T47D (cell line): ENCODE measurements at places on chromosomes 2 and 18.

DNA sequence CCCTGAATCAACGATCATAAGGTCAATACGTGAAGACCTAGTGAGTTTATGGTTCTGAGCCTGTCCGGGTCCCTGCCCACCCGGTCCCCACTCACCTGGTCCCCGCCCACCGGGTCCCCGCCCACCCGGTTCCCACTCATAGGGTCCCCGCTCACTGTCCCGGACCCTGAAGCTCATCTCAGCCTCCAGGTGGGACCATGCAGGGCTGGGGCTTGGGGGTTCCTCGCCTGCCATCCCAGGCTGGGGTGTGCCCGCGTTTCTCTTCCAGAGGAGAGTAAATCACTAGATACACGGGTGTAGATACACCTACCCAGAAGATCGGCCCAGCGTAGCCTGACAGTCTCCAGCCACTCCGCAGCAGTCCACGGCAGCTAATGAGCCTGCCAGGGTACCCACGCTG, 131.5 kb downstream of the MBP start:
- no peak for DNase-seq

DNA sequence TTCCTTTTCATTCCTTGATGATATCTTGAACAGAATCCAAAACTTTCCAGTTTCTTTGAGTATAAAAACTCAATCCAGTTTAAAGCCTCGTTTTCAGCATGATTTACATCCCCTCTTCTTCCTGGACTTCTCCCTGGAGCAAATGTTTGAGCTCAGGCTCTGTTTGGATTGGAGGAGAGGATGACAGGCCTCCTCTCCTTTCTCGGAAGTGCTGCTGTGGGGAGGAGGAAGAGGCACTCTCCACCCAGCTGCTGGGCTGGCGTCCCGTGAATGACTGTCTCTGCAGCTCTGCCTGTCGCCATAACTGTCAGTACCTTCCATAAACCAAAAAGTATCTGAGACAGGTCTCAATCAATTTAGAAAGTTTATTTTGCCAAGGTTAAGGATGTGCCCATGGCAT, 238.2 kb upstream of the AGAP1 start:
- no peak for DNase-seq

GRCh38 chr2:79824086-79824786, 311.4 kb downstream of the CTNNA2 start:
- no peak for DNase-seq

GRCh38 chr2:225399504-225399903, at the start of gene NYAP2:
TSS of gene NYAP2 (plus strand) at chr2:225399710. CDS start at chr2:225408881, 9,171 bp downstream.
- DNase-seq: no peak

- DNase-seq: no peak
These were observed 902.9 kb downstream of the TMEM182 start for GRCh38 chr2:103664690-103665089.

- DNase-seq: no peak
These were observed 533.7 kb upstream of the SALL3 start for GRCh38 chr18:78445880-78446279.

DNA sequence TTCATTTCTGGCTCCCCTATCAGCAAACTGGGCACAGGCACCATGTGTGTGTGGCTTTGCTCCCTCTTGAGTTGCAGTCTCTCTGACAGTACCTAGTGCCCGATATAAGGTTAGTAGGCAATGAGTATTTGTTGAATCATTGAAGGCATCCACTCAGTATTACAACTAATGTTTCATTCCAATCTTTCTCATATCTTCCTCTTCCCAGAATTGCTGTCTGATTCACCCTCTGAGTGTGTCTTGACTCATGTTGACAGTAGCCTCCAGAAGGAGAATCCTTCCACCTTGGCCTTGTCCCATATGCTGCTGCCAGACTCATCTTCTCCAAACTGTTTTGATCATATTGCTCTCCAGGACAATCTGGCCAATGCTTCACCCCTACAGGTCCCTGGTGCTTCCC, 202.5 kb downstream of the LRRTM1 start:
- no peak for DNase-seq

- DNase-seq: no peak
These were observed 767.9 kb upstream of the ID2 start for GRCh38 chr2:7913974-7914373.

DNA sequence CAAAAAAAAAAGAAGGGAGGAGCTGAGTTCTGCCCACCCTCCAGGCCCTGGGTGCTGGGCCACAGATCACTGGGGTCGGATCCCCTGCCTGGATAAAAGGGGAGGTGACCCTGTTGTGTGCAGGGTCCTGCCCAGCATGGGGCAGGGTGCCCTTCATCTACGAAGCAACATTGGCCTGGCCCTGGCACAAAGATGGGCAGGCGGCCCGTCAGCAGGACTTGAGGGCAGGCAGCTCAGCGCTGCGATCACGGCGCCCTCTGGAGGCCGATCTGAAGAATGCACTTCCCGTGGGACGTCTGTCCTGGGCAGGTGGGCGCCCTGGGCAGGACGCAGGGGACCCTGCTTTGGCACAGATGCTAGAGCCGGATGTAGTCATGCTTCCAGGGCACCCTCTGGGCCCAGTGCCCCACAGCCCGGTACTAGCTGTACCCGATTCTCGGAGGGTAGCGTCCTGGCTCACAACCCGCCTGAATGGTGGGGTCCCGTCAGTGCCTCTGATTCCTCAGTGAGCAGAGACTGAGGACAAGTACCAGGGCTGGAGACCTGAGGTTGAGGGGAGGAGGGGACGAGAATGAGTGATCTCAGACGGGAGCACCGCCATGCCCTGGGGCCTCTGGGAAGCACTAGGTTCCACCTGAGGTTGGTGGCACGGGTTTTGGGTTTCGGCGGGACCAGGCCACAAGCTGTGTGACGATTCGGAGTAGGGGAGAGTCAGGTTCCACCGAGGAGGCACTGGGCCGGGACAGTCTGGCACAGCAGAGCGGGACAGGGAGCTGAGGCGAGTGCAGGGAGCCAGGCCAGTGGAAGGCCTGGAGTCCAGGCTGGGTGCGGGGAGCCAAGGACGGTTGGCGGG, 18.0 kb downstream of the ARID5A start:
- DNase-seq: peak; percentile 38

GRCh38 chr2:160612266-160612856, 118.8 kb upstream of the RBMS1 start:
- no peak for DNase-seq

DNA sequence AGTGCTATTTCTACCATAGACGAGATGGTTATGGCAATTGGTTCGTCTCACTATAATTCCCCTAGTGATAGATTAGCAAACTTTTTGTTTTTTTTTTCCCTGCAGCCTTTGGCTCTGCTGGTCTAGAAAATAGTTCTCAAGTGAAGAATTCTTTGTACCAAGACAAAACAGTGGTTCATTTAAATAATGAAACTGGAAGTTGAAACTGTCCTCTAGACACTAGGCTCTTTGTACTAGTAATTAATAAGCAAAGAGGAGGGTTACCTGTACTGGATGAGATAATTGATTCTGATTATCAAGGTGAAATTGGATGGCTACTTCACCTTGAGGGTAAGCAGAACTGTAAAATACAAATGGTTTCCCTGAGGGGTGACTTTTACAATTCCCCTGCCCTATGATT, 156.9 kb upstream of the DCC start:
- no peak for DNase-seq

DNA sequence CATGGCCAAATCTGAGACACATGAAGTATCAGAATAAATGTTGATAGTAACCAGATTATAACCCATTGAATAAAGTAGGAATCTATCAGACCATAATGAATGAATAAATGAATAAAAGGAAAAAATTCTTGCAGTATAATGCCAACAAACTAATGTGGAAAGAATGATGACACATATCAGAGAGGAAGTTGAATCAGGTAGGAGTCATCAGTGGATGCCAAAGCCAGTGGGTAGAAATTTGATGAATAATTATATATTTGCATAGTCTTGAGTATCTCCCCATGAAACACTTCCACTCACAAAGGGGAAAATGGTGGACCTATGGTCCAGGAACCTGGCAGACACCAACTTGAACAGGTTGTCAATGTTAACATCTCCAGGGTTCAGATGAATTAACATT, 68.6 kb downstream of the GALNT3 start:
- no peak for DNase-seq

DNA sequence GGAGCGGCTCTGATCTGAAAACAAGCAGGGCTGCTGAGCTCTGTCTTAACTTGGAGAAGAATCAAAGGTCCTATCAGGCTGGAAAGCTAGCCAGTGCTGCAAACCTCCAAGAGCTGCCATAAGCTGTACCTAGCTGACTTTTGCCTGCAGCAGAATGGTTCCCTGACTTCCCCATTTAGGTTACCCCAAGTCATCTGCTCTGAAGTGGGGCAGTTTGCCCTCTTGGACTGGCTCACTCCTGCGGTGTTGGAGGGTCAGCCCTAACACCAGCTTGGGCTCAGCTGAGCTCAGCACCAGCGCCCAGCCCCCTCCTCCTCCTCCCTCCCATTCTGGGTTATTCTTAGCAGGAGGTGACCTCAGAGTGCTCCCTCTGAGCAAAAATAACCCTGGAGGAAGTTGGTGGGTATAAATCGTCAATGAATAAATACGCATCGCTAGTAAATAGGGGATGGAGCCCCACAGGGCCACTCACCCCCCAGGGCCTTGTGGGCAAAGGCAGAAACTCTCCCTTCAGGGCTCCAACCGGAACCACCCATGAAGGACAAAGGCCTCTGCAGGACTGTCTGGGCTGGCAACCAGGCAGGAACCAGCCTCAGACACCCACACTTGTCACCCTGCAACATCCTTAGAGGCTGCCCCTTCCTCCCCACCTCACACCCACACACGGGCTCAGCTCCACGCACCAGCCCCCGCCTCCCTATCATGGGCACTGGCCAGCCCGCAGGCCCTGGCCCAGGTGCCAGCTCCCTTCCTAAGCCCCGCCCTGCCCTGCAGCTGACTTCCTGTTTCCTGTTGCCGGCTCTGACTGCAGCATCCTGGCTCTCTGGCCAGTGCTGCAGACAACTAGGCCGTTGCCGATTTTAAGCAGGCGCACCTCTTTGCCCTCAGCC, 46.9 kb downstream of the DNMT3A start:
- DNase-seq: no peak

DNA sequence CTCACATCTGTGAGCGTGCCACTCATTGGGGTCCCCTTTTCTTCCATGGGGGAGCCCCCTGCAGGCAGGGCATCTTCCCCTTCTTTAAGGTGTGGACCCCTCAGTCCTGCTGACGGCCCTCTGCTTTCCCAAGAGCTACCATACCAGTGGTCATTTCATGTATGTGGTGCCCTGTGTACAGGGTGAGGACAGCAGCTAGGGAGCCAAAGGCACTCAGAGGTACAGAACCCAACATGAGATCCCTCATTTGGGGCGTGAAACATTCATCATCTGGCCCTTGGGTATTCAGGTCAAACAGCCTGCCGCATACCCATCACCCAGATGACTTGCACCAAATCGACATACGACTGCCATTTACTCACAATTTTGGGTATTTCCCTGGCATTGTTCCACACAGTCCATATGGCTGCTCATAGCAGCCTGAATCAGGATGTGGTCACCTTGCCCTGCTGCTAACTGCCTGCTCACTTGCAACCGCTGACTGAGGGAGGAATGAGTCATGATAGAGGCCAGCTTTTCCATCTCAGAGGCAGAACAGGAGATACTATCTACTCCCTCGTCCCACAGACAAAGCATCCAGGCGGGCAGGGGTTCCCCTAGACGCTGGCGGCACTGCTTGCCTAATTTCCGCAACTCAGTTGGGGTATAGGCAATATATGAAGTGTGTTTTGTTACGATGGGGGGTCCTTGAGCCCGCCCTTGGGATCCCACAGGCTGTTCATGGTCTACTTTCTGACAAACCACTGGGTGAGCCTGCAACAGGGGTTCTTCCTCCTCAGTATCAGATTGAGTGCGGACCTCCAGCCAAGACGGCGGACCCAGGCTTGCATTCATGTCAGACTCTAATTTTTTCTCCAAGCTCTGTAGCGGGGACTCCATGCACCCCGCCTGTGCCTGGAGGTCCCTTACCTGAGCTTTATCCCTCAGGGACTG, 228.6 kb downstream of the SATB2 start:
- no peak for DNase-seq

- no peak for DNase-seq
These were observed 1452.6 kb upstream of the ACVR2A start for GRCh38 chr2:146392186-146392585.
